NCI-H2171 treated with DMSO at 0.1 percent for 48 hours (cell line): ENCODE measurements at places on chromosomes 11 and 22.

GRCh38 chr11:23556163-23556750 is 696.0 kb upstream of the CCDC179 start:
- DNase-seq = no peak

- DNase-seq = no peak
Observed at GRCh38 chr11:86803136-86804045, 3.0 kb downstream of the PRSS23 start.

GRCh38 chr22:29772170-29772641 is 5.0 kb downstream of the UQCR10 start:
- peak; percentile 89 for DNase-seq

- DNase-seq = no peak
Observed at GRCh38 chr11:77074626-77075221, 8.0 kb downstream of the CAPN5 start.

DNA sequence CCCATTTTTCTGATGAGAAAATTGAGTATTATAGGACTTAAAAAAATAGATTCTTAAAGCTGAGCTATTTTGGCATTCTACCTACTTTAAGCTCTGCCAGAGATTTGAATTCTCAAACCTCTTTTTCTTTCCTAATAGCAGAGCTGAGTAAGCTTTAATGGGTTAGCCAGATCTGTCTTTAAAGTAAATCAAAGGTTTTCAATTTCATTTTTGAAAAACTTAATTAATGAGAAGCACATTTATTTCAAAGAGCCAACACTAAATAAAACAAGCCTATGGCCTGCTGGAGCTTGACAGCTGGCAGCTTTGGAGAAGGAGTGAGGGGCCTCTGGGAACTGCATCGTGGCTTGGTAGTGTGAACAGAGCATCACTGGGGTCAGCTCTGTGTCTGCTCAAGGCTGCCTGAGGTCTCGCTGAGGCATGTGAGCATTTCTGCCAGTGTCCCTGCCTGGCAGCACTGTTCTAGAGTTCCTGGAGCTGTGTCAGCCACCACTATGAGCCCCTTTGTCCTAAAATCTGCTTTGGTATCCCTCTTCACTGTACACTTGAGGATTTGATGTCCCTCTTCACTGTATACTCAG is 50.4 kb upstream of the PRSS23 start:
- DNase-seq = no peak

DNA sequence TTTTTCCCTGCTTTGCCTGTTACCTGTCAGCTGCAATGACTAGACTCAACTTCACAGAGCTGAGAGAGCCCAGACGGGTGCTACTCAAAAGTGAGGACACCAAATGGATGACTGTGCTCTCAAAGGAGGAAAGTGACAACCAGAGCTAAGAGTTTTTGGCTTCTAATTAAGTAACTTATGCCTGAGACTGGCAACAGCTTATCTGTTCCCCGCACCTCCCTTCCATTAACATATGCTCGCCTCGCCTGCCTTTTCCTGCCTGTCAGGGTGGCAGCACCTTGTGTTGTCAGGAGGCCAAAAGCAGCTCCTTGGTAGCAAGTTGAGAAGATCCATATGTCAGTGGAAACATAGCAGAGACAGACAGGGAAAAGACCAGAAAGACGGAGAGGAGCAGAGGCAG is 573.9 kb upstream of the KIRREL3 start:
- DNase-seq = peak; percentile 28

DNA sequence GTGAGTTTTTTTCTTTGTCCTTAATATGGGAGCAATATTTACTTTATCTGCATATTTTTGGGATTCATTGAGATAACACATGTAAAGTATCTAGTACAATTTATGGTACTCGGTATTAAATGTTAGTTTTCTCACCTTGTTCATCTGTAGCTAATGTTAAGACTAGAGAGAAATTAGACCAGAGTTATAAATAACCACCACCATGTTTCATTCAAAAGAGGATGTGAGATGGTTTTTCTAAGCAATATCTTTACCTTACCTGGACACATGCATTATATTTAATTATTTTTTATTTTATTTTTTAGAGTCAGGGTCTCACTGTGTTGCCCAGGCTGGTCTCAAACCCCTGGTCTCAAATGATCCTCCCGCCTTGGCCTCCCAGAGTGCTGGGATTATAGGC is 18.4 kb downstream of the ARHGAP42 start:
- DNase-seq = no peak

DNA sequence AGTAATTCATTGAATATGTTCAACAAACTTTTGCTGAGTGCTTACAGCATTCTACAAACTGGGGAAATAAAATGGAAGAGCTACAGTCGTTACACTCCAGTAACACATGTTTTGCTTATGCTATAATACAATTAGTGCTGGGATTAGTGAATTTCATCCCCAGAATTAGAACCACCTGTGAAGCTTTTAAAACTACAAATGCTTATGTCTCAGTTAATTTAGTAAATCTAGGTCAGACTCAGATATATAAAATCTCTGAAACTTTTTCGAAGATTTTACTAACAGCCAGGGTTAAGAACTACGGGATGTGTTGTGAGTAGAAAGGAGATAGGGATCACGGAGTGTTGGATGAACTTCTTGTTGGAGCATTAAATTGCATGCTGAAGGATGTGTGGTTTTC is 33.7 kb upstream of the EED start:
- DNase-seq = no peak

DNA sequence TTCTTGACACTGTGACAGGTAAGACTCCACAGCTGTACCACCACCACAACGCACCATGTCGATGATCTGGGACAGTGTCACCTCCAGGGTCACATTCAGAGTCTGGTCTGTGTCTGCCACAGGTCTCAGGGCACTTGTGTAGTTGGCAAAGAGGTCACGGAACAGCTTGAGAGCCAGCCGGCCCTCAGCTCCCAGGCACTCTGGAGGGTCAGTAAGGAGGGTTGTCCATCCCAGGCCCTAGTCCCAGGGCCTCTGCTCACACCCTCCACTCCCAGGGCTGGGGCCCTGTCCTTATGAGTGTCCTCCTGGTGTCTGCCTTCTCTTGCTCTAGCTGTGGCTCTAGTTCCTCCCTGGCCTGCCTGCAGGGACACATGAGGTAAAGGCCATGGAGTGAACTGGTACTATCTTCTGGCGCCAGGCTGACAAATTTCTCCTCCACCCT is 1.4 kb downstream of the CHRNA10 start:
- DNase-seq = no peak

DNA sequence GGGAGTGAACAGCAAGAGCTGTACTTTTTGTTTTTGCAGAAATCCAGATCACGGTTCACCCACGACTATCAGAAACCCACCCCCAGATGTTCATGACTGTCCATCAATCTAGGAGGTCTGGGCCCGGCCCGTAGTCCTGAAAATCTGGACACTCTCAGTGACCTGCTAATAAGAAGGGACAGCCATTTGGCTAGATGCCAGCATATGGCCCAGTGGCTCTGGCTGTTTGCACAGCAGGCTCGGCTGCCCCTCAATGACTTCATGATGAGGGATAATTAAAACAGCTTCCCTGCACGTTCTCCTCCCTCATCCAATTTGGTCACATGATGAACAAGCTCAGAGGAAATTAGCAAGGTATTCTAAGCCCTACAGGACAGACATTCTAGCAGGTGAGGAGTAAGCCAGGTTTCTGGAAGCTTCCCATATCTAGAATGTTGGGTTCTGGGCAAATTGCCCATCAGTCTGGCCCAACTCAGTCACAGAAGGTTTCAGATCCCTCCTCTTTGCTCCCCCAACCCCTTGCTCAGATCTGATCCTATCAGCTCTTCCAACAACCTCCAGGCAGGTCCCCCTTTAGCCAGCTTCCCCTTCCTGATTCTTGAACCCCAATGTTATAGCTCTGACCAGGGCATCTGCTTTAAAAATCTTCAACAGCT is 397.3 kb downstream of the SHANK2 start:
- peak; percentile 10 for DNase-seq

GRCh38 chr11:42315846-42316245 is 856.4 kb upstream of the LRRC4C start:
- no peak for DNase-seq

- no peak for DNase-seq
Observed at GRCh38 chr22:38208551-38208968, 6.8 kb downstream of the MAFF start.

DNA sequence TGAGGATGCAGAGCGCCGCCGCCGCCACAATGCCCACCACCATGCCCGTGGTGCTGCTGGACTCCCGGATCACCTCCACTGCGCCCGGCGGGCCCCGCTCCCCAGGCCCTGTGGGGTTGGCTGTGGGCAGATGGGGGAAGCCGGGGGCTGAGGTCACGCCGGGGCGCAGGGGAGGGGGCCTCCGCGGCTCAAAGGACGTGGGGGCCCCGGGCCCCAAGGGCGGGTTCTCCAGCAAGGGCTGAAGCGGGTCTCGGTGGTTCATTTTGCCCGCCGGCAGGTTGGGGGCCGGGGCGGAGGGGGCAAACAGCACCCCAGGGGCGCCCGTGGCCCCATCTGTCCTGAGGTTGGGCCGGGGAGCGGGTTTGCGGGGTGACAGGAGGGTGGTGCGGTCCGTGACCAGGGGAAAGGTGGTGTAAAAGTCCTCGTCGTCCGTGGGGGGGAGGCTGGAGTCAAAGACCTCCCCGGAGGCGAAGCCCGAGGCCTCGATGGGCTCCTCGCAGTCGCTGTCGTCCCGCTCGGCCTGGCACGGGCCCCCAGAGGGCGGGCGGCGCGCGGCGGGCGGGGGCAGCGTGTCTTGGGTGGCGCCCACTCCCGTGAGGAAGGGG is 16.5 kb downstream of the SLC22A12 start:
- DNase-seq = no peak

DNA sequence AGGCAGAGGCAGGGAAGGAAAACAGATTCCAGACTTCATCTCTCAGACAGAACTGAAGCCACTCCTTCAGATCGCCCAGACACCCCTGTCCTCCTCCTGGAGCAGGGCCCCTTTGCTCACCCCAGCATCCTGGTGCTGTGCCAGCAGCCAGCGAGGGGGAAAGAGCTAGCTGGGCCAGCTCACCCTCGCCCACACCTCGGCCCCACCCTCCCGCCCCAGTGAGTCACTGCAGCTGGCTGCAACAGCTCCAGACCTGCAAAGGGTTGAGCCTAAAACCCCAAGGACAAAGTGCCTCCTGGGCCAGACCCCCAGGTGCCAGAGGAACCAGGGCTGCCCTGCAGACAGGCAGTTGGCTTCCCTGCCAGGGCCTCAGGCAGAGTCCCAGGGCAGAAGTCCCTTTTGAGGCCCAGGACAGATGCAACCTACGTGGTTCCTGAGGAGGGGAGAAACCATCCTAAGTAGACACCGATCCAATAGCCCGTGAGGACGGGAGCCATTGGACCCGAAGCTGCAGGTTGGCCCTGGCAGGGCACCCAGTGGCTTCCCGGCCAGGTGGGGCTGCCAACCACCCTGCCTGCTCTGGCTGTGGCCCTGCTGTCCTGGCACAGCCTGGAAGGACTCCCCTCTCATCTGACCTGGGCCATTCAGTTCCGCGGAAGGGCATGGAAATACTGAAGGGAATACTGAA is 7.2 kb downstream of the AHNAK start:
- DNase-seq = peak; percentile 14

DNA sequence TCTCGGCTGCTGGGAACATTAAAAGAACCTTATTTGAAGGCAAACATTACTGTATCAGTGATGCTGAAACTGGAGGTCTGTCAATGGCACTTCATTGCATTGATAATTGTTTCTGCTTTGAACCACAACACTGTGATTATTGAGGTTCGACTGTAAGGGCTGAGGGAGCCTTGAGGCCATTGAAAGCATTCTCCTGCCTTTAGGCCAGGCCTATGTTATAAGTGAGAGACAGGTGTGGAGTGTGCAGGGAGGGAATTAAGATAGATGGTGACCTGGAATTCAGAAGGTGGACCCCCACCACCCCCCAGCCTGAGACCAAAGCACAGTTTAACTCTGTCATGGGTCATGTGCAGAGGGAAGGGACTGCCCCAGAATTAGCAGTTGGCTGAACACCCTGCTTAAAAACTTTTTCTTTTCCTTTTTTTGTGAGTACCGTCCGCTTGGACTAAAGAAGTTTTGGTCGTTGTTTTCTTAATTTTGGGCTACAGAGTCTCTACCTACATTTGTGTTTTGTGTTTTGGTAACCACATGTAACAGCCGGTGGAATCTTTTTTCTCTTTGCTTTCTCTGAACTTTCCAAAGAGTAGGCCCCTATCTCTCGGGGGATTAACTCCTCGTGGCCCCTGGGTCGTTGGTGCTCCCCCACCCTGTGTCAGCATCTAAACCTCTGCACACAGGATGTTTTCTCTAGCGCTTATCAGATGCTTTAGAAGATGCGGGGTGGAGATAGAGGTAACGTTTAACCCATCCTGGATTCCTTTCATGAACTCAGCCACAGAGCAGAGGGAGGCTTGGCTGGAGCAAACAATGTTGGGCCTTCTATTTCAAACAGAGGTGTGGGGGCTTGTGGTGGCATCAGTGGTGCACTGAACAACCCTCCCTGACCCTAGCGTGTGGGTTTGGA is 43.7 kb downstream of the ZBTB16 start:
- no peak for DNase-seq

DNA sequence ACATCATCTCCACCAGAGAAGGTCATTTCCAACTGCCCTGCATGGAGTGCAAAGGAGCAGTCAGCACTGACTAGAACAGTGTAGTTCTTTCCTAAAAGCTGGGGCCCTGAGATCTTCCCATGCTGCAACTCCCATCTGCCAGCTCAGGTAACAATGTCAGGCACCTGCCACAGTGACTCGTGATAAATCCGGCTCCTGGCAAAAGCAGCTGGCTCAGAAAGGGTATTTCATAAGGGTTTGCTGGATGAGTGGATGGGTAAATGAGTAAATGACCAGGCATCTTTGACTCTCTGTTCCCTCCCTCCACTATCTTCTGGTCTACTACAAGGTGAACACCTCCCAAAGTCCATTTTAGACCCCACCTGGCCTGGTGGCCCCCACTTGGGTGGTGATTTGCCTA is 403.6 kb downstream of the NXPE2 start:
- DNase-seq = peak; percentile 85

DNA sequence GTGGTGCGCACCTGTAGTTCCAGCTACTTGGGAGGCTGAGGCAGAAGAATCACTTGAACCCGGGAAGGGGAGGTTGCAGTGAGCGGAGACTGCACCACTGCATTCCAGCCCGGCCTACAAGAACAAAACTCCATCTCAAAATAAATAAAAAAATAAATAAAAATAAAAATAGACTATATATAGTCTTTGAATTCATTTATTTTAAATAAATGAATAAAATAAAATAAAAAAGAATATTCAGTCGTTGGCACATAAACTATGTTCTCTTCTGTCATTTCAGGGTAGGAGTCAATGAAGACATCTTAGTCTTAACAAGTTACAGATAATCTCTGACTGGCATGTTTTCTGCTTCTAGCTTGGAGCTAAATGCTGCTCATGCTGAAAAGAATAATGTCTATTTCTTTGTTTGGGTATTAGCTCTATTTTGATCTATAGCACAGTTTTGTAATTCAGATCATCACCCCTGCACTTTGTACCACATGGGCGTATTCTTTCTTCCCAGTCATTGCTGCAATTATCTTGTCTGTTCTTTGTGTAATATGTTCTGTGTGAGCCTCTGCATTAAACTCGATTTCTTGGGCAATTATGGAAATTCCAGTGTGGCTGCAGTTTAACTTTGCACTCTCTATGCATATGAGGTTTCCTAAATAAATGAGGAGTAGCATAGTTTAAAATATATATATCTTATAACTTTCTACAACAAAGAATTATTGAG is 1.4 kb upstream of the MS4A14 start:
- no peak for DNase-seq
